Ecto neural progenitor cell (in vitro differentiated cells): ENCODE measurements at places on chromosomes 4 and X.

DNA sequence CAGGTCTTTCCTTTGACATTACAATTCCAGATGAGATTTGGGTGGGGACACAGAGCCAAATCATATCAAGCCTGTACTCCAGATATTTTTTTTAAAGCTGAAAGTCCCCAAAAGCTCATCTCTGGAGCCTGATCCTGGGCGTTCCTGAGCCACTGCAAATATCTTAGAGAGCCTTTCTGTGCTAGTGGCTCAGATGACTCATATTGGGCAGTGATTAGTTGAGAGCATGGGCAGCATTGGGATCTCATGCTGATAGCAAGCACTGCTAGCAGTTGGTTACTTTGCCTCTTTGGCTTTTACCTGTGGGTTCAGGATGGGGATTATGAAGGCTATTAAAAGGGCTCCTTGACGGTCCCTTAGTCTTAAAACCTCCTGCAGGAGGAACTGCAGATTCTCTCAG, 51.4 kb upstream of the SCRG1 start:
- DNase-seq: no peak

GRCh38 chrX:39871648-39872047, 226.1 kb downstream of the BCOR start:
- DNase-seq: no peak

GRCh38 chr4:184237612-184238011, 19.9 kb upstream of the ENPP6 start:
- no peak for DNase-seq

- DNase-seq: no peak
These were observed 41.7 kb downstream of the LIN54 start for GRCh38 chr4:82968972-82969371.

GRCh38 chr4:101346351-101347266, 717 bp downstream of the PPP3CA start:
- peak; percentile 76 for DNase-seq

DNA sequence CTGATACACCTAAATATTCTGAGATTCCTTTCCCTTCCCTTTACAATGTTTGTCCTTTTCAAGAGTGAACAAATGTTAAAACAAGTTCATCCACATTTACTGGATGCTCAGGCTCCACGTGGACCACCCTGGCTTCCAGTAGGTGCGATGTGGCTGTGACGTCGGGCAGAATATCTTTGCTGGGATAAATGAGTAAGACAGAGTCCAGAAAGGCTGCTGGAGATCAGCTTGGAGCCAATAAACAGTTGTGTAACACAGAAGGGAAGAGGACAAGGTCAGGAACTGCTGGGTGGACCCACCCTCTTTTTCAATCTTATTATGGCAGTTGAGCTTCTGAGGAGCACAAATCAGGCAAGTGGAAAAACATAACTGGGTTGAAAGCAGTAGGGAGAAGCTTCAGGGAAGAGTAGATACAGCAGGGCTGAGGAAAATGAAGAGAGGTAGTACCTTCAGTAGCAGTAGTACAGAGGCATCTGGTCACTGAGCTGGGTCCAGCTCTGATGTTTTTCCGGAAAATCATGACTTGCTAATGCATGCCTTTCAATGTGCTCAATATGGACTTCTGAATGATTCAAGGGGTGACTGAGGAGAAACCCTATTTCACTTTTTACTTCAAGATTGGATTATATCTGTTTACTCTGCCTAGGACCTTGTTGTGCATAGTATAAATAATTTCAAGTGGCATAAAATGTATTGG, 171.8 kb upstream of the MAD2L1 start:
- DNase-seq: no peak

- DNase-seq: peak; percentile 85
These were observed 29.8 kb downstream of the ACOX3 start for GRCh38 chr4:8410641-8411271.

DNA sequence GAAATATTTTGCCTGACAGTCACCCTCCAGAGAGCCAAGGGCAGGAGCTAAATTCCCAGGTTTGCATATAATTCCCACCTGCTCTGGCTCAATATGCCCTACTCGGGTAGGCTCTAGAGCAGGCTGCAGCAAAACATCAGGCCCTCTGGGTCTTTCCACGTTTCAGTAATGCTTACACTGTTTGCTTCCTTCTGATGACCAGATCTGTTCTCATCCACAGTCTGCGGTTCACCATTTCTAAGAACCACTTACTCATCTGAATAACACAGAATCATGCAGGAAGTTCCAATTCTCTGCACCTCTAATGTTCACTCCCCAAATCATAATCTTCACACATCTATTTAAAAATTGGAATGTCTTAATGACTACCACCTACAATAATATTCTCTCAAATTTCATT, 141.4 kb downstream of the PPP3CA start:
- no peak for DNase-seq

- DNase-seq: no peak
These were observed 589.5 kb upstream of the LCORL start for GRCh38 chr4:18611026-18611425.

- no peak for DNase-seq
These were observed 33.2 kb downstream of the NPY2R start for GRCh38 chr4:155241664-155242063.

DNA sequence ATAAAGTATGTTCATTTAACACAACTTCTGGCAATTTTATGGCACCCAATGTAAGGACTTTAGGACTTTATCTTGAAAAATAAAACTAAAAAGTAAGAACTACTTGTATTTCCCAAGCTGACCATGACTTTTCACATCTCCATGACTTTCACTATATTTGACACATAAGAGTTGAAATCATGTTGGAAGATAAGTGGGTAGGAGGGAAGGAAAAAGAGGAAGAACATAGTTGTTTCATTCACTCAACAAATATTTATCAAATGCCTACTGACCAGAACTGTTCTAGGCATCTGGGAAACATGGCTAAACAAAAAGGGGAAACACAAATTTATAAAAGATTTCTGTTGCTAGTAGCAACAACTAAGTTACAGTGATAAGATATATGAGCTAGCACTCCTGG, 16.0 kb downstream of the SCLT1 start:
- no peak for DNase-seq

DNA sequence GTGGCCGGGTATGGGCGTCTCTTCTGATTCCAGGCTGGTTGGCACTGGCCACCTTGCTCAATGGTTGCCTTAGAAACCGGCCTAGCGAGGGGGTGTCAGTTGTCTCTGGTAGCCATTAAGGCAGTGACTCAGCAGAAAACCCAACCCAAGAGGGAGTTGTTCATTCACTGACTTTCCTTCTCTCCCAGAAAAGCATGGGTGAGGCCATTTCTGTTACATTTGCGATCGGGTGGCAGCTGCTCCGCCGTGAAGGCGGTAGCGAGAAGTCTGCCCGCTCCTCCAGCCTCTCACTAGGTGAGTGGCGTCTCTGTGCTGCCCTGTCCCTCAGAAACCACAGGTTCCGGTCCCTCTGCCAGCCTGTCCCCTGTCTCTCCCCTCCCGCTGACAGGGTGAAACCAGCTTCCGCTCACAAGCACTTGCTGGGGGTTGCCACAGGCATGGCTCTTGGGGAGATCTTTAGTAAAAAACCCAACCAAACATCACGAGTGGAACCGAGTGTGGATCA, 17.4 kb downstream of the IRAK1 start:
- DNase-seq: no peak

DNA sequence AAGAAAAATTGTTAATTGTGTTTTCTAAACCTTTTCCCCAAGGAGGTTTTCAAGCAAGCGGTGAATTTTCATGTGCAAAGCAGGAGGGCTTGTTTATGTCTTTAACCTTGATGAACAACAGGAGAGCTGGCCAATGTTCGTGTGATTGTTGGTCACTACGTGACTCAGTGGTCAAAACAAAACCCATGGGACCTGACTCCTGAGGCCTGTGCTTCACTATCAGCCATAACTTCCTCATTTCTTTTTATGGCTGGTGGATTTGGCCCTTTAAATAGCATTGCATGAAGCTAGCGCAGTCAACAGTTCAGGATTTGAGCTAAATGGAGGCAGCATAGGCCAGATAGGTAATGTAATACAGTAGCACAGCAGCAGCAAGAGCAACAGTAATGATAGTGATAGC, 80.5 kb downstream of the MID1IP1 start:
- DNase-seq: no peak

- DNase-seq: no peak
These were observed 807 bp downstream of the SEL1L3 start for GRCh38 chr4:25861951-25862410.

GRCh38 chr4:90349636-90350035, 222.4 kb downstream of the CCSER1 start:
- no peak for DNase-seq

GRCh38 chr4:132838244-132838643, 310.9 kb upstream of the PCDH10 start:
- DNase-seq: no peak

DNA sequence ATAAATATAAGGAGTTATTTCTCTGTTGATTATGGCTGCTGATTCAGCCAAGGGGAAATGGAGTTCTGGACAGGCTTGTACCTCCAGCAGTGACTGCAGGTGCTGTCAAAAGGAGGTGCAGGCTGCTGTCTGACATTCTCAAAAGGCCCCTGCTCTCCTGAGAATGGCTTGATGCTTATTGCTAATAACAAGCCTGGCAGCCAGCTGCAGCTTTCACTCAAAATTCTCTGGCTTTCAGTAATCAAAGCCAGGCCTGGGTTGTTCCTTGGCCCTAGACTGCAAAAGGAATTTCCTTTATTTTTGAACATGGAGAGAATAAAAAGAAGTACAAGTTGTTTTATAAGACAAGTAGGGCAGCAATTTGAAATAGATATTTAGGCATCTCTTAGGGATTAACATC, 575.9 kb downstream of the MID1IP1 start:
- no peak for DNase-seq

DNA sequence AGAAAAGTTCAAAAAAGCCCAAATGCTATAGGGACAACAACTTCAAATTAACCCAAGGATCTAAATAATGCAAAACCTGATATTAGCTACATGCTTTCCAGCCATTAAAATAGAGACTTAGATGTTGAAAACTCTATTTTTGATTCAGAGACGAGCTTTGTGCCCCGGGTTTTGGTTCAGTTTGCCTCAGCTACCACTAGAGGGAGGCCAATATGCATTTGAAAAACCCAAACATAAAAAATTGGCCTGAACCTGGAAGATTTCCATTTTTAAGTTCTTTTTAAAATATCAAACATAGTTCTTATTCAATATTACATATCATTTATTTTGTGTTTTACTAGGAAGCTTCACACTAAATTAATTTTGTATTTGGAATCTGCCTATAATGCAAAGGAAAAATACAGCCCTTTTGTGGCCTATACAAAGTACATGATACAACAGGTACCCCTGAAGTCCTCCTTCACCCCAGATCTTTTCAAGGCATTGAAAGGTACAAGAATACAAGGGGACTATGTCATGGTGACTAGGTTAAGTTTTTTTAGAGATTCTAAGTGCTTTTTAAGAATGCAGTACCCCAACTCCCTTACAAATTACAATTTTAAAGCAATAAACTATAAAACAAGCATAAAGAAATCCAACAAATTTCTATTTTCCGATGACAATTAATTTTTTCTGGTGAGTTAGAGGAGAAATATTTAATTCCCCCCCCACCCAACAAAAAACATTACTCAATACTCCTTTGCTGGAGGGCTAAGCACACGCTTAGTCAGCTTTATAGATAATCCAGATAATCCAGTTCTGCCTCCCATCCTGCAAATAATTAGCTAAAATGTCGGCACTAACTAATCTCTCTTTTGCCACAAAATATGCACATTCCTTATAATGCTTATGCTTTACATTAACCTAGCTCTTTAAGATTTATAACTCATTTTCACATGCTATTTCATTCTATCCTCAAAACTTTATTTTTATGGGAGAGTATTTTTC, 97.7 kb upstream of the PTPN13 start:
- DNase-seq: no peak

DNA sequence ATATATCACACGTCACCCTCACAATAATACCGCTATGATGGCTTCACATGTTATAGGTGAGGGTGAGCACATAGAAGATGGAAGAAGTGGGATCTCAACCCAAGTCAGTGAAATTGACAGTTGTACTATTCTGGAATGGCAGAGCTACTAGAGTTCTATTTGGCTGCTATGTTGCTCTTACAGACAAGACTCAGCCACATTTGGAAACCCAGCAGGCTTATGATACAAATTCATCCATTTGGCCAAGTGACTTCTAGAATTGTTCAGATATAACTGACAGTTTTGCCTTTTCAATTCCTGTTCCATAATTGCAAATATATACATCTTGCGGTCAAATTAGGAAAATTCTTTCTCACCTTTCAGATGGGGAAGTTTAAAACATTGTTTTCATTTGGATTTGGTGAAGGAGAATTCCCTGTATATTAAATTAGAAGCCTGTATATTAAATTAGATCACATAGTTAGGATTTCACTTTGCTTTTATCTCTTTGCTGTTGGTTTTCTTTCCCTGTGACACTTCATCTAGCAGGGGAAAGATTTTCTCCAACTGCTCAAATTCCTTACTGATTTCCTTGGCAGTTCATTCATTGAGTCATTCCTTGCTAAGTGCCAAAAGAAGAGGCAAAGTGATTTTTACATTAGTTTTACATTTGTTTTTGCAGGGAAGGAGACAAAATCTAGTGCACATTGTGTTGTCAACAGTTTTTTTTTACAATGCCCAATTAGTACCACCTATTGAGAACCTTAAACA, 120.6 kb upstream of the TBC1D9 start:
- DNase-seq: no peak

DNA sequence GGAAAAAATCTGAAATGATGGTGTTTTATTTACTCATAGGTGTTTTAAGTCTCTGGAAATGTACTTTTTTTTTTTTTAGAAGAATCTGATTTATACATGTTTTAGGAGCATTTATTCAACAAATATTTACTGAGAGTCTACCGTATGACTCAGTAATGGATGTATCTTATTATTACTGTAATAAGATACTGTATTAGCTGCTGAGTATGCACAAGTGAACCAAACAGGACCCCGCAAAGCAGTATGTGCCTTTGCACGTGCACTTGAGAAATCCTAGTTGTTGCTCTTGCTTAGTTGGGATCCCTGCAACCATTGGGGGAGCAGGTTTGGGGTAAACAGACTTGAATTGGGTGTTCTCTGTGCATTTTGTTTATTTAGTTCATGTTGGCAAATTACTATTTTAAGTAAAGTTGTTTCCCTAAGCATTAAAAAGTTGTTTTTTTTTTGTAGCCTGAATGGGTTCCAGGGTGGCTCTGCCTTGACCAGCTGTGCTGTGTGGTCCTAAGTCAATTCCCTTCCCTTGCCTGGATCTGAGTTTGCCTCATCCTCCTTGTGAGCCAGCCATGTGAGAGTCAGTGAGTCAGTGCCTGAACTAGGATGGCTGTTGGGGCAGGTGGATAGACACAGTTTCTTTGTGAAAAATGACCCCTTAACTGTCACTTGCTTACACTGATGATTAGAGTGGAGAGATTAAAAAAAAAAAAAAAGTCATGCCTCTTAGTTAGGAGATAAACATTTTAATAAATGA, 27.7 kb downstream of the DCUN1D4 start:
- no peak for DNase-seq

DNA sequence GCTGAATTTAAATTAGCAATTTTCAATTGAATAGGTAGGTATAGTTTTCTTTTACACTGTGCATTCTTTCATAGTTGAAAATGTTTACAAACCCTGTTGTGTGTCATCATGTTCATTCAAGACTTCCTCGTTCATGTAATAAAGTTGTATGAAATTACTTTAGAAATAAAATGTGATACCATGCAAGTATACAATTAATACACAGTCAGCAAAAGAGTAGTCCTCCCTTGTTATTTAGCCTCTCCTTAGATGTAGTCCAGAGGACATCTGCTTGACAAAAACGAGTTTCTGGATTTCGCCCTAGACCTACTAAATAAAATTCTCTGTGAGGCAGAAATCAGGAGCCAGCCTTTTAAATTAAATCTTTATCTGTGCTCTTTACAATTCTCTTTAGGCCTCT, 231.6 kb downstream of the CXXC4 start:
- DNase-seq: no peak
